CD14-positive monocyte (primary cell): ENCODE measurements at places on chromosomes 16 and 17.

GRCh38 chr16:57366544-57367040 is 5.7 kb upstream of the CX3CL1 start:
- DNase-seq = no peak

DNA sequence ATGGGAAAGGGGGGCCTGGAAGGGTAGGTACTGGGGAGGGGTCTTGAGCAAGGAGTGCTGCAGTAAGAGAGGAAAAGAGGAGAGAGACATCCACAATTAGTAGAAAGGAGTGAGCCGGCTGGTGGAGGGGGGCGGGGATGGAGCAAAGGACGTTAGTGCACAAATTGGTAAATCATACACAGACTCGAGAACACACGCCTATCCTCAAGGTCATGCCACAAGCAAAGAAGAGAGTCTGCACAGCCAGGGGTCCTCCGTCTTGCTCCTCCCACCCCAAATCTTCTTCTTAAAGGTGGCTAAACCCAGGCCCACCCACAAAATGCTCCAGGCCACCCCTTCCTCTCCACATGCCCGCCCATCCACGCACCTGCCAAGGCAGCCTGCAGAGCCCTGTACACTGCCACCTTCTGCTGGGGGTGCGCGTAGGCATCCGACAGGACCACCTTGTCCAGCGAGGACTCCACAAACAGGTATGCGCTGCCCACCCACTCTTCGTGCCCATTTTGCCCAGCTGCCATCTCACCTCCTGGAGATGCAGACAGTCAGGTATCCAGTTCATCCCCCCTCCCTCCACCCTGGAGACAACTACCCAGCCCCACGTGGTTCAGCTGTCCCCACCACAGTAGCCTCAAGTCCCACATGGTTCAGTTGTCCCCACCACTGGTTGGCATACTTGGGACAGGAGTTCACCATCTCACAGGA is 3.4 kb downstream of the TRADD start:
- no peak for DNase-seq

DNA sequence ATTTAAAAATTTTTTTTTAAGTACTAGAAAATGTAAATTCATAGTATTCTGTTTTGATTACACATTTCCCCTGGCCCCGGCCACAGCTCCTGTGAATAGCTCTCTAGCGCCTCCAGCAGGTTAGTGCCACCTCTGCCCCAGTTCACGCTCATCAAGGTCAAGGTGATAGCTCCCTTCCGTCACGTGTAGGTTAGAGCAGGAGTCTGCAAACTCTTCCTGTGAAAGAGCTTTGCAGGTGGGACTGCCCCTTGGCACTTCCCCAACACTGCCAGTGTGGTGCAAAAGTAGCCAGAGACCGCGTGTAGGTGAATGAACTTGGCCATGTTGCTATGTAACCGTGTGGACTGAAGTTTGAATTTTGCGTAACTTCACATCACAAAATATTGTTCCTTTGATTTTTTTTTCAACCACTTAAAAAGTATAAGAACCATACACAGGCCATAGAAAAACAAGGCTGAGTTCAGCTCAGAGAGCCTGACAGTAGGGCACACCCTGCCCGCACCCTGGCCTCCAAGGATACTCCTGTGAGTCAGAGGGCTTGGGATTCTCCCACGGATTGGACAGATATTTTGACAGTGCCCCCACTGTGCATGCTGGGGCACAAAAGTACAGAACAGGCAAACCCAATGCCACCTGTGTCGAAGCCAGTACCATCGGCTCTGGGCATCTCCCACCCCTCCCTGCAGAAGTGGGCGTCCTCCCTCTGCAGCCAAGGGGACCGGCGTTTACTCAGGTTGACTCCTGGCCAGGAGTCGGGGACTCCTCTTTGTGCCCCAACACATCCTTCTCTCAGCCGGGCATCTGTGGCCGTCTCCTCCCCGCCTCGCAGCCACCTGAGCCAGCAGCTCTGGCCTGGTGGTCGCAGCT is 92.0 kb upstream of the CHMP6 start:
- peak; percentile 20 for DNase-seq

DNA sequence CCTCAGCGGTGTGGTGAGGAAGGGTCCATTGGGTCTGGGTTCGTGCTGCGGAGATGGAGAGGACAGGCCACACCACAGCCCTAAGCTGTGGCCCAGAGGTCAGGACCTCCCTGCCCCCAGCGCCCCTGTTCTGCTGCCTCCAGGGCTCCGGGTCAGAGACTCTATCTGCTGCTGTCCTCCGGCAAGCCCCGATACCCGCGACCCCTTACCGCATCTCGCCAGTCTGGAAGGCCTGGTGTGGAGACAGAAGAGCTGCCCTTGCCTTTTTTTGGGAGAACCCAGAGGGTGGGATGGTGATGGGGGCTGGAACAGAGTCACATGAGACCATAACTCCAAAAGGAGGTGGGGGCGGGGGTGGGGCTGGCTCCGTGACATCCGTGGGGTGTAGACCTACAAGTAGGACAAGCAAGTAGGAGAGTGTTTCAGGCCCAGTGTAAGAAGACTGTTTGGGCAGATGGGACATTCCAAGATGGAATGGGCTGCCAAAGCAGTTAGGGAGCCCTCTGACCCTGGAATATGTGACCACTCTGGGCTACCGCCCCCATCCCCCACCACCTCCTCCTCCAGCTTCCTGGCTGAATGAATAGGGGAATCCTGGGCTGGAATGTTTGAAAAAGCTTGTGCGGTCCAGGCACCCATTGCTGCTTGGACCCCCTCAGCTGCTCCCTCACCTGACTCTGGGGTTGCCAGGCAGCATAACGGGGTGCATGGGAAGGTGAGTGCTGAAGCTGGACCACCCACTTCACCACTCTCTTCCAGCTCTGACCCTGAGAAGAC is 1.4 kb downstream of the XYLT2 start:
- DNase-seq = no peak
